ENCODE measurements at places on chromosomes 2 and 18.

DNA sequence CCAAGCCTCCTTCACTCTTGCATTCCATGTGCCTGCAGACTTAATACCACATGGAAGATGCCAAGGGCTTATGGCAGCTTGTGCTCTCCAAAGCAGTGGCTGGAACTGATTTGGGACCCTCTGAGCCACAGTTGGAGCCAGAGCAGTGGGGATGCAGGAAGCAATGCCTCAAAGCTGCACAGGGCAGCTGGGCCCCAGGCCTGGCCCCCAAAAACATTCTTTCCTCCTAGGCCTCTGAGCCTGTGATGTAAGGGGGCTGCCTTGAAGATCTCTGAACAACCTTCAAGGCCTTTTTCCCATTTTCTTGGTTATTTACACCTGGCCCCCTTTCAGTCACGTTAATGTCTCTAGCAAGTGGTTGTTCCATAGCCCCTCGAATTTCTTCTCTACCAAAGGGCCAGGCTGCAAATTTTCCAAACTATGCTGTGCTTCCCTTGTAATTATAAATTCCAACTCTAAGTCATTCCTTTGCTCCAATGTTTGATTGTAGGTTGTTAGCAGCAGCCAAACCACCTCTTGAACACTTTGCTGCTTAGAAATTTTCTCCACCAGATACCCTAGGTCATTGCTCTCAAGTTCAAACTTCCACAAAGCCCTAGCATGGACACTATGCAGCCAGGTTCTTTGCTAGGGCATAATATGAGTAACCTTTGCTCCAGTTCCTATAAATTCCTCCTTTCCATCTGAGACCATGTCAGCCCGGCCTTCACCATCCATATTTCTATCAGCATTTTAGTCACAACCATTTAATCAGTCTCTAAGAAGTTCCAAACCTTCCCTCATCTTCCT lies 245.0 kb upstream of the RBBP8 start:
- no peak for DNase-seq

DNA sequence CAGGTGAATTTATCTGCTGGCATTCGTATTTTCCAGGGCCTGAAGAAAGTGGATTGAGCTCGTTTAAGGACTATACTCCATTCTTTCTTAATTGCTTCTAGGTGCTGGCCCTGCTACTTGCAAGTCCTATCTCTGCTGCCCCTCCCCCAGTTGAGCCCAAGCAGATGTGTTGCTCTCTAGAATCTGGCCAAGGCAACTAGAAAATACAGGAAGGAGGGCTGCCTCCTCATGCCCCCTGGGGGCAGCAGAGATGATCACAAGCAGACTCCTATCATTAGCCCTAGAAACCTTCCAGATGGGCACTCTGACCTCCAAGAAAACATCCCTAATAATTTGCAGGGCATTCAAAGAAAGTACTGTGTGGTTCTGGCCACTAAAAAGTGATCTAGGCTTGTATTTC lies 72.5 kb upstream of the CYP26B1 start:
- DNase-seq = no peak

GRCh38 chr2:199424160-199424559 lies 33.6 kb downstream of the SATB2 start:
- no peak for DNase-seq

- DNase-seq = no peak
Measured at GRCh38 chr18:32200766-32201165, 10.9 kb downstream of the MEP1B start.

DNA sequence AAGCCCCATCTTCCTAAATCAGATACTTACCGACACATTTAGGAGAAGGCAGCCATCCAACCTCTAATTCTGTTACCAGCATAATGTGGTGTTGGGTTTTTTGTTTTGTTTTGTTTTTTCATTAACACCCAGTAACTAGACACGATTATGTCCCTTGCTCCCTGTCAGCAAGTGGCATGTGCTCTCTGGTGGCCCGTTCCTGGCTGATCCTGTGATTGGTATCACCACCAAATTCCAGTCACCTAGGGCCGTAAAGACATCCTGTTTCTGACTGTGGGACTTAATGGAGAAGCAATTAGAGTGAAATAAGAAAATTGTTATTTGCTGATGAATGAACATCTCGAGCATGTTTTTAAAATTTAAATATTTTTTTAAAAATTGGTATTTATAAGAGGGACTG lies 5.9 kb upstream of the DLX1 start:
- DNase-seq = no peak

- DNase-seq = no peak
Measured at GRCh38 chr2:218046238-218046637, 22.8 kb upstream of the RUFY4 start.

DNA sequence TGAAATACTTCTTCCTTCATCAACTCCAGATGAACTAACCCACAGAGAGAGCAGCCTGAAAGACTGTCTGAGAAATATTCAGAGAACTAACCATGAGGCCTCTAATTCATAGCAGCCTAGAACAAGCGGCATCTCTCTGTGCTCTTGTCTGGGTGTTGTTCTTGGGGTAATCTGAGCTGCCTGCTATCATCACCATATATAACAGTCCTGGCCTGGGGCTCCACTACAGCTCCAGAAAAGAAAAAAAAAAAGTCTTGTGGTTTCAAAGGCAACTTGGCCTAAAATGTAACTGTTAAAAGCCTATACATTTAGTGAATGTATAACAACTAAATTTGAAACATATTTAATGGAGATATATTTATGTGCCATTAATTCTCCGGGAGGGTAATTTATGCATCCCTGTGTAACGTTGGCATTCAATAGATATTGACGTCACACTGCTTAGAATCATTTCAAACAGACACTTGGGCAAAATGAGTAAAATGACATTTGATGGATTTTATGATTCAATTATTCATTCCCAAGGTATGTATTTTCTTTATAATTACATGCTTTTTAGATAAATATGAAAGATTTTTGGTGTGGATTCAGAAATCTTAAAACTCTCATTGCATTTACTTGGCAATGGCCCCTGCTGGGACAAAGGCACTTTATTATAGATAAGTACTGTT lies 294.3 kb downstream of the HRH4 start:
- DNase-seq = no peak

GRCh38 chr2:186697536-186697935 lies 3.7 kb downstream of the FAM171B start:
- no peak for DNase-seq
